MM.1S (cell line): ENCODE measurements at places on chromosomes 3 and 15.

DNA sequence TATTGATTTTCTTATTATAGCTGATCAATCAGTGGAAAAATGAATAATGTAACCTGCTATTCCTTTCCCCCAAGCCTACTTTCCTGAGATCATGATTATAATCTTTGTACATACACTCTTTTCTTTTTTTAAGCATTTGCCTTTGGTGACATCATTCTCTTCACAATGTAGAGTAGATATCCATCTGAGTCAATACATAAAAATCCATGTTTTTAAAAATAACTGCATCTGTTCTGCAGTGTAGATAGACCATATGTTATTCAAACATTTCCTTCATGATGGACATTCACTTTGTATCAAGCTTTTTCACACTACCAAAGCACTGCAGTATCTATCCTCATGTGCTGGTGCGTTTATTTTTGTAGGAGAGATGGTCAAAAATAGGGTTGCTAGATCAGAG lies 211.1 kb downstream of the PTPRG start:
- DNase-seq, result no peak

- DNase-seq, result no peak
Observed at GRCh38 chr15:75650908-75651809, 3.4 kb downstream of the SNX33 start.

GRCh38 chr3:66435989-66436388 lies 64.8 kb downstream of the LRIG1 start:
- no peak for DNase-seq

GRCh38 chr15:41394924-41395323 lies 7.4 kb downstream of the NDUFAF1 start:
- DNase-seq, result no peak

- DNase-seq, result no peak
Observed at GRCh38 chr15:55897560-55898336, 95.7 kb downstream of the NEDD4 start.

DNA sequence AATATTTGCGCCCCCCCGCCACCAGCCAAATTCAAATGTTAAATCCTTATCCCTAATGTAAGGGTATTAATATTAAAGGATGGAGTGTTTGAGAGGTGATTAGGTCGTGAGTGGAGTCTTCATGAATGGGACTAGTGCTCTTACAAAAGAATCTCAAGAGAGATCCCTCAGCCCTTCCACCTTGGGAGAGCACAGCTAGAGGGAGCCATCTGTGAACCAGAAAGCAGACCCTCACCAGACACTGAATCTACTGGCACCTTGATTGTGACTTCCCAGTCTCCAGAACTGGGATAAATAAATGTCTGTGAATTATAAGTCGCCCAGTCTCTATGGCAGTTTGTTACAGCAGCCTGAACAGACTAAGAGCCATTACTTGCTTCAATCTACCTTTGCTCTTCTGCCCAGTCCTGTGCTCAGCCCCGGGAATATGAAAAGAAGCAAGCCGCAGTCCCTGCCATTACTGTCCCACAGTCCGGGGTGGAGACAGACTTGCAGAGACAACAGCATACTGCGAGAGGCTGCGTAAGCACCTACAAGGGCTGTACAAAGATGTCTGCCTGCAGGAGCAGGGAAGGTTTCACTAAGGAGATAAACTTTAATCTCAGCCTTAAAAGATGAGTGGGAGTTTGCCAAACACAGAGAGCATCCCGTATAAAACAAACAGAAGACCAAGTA lies 110.7 kb upstream of the TMCO5A start:
- no peak for DNase-seq

DNA sequence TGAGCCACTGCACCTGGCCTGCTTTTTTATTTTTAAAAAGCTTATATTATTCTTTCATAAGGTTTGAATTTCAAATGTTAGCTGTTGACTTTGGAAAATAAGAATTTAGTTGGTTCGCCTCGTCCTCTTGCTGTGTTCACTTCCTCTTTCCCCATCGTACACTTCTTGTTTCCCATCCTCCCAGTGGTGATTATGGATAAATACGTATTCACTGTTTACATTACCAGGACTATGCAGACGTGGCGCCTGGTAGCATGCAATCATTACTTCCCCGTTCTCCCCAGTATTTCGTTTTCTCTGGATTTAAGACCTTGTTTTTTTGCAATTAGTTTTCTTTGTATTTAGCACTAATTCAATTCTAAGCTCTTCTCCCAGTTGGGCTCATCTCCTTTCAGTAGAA lies 70.1 kb downstream of the LMLN start:
- DNase-seq, result no peak

DNA sequence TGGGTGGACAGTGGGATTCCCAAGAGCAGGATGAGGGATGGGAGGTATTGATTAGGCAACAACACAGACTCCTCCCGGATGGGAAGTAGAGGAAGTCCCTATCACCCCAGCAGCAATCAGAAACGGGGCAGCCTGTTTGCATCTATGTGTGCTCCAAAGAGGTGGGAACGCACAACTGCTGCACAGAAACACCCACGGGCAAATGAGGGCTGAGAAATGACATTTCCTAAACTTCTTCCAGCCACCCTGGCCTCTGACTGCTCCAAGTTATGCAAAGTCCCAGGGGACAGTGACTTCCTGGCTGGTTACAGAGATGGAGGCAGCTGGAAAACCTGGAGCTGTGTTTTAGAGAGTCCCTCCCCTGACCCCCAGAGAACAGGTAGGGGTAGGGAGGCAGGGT lies 42.6 kb downstream of the HCN4 start:
- DNase-seq, result no peak

DNA sequence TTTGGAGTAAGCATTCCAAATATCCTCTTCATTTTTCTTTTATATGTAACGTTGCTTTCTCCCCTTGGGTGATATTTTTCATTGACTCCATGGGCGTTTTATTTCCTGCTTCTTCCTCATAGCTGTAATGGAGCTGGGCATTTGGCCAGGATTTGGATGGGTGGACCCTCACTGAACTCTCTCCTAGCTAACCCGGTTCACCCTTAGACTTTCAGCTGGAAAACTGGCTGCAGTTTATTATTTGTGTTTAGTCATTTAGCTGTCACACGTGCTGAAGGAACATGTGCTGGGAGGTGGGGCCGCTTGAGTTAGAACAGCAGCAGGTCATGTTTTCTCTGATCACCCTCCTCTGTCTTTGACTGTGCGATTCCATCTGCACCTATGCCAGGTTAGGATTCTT lies 407.6 kb downstream of the ZIC1 start:
- no peak for DNase-seq

DNA sequence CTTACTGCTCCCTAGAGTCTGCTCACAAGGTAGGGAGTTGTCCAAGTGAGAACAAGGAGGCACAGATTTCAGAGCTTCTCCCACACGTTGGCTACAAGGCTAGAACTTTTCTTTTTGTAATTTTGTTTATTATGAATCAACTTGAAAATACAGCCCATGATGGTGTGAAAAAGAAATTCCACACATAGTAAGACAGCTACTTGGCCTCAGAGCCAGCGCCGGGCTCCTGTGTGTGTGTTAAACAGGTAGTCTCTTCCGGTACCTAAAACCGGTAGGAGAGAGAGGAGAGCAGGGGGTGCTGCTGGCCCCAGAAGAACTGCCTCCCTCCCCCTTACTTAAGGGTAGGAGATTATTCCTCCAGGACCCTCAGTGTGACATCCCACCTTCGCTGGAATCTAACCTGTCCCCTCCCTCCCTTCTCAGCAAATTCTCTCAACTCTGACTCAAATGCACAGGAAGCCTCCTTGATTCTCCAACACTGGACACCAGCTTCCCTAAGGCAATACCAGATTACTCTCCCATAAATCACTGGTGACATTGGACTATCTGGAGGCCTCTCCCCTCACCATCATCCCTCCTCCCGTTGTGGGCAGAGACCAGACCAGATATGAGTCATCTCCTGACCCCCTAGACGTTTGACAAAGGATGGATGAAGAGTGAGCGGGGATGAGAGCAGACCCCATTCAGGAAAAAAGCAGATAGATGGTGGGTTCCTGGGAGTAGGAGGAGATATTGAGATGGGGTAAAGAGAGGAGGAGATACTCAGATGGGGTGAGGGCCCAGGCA lies 4.5 kb upstream of the IP6K1 start:
- DNase-seq, result no peak

- DNase-seq, result no peak
Observed at GRCh38 chr3:85570819-85571218, 612.0 kb downstream of the CADM2 start.

- DNase-seq, result no peak
Observed at GRCh38 chr3:32691847-32692246, 6.9 kb downstream of the CNOT10 start.

DNA sequence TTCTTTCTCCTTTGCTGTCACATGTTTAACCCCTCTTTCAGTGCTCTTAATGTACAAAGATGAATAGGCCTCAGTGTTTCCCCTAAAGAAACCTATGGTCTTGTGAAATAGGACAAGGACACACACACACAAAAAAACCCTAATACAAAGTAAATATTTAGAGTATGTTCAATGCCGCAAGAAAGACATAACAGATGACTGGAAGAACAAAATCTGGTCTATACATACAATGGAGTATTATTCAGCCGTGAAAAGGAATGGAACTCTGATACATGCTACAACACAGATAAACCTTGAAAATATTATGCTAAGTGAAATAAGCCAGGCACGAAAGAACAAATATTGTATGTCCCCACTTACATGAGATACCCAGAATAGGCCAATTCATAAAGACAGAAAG lies 123.1 kb downstream of the ADAM10 start:
- no peak for DNase-seq

GRCh38 chr3:194054016-194054415 lies 81.9 kb upstream of the HES1 start:
- no peak for DNase-seq

GRCh38 chr3:142213298-142213697 lies 12.1 kb downstream of the GK5 start:
- DNase-seq, result no peak

- DNase-seq, result no peak
Observed at GRCh38 chr3:131708241-131708640, 205.5 kb upstream of the MRPL3 start.

- peak; percentile 88 for DNase-seq
Observed at GRCh38 chr15:92845126-92845508, 55.0 kb upstream of the CHD2 start.

GRCh38 chr15:34311563-34311962 lies 26.0 kb downstream of the SLC12A6 start:
- DNase-seq, result no peak

DNA sequence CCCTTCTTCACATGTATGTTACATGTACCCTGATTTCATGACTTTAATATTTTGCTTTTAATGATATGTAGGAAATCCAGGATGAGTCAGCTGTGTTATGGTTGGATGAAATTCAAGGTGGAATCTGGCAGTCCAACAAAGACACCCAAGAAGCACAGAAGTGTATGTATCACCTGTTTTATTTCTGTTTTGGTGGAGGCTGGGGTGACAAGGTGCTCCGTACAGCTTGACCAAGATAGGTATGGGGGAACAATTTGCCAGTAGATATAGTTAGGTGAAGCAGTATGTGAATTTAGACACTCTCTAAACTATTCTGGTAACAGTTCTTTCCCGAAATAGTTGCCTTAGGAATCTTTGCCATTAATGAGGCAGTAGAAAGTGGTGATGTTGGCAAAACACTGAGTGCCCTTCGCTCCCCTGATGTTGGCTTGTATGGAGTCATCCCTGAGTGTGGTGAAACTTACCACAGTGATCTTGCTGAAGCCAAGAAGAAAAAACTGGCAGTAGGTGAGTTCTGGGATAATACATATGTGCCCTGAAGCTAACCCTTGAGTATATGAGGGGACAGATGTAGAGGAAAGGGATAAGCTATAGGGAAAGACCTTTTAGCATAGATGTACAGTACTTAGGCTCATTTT lies 63.7 kb upstream of the CRTC3 start:
- no peak for DNase-seq

DNA sequence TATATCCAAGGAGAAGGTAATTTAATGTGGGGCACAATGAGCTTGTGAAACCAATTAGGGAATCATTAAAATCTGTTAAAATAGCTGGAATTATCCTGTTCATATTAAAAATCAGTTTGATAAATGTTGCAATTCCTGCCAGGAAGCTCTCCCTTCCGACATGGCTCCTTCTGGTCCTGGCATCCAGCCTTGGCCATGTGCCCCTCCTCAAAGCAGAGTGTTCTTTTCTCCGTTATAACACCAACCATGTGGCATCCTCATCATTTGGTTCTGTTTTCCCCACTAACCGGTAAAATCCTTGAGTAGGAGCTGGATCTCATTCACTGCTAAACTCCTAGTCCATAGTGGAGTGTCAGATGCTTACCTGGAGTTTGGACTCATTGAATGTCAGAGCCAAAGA lies 127.2 kb downstream of the ARNT2 start:
- no peak for DNase-seq

- peak; percentile 54 for DNase-seq
Observed at GRCh38 chr3:154334973-154335420, 10.7 kb upstream of the DHX36 start.

DNA sequence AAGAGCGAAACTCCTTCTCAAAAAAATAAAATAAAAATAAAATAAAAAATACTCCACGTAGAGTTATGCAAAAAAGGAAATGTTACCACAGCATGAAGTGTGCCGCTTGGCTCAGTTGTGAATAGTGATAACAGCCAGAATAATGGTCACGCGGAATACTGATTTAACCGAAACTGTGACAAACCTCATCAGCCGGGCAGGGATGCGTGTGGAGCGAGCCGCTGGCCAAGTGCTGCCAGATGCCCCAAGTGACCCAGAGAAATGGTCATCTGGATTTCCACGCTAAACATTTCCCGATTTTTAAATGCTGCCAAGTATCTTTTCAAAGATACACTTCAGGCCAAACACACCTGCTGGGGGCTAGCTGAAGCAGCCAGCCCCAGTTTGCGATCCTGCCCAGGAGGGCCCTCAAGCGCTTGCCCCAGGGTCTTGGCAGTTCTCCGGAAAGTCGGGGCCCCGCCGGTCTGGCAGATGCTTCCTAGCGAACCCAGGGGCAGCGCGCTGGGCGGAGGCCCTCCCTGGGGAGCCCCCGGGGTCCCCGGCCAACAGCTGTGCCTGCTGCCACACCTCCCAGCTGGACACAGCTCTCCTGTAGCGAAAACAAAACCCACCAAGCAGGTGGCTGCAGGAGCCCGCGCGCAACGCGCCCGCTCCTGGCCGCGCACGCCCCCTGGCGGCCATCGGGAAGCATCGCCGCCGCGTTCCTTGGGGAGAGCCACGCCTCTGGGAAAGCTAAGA lies 35.1 kb downstream of the CMTM6 start:
- peak; percentile 69 for DNase-seq

- peak; percentile 65 for DNase-seq
Observed at GRCh38 chr3:153443961-153444360, 281.9 kb downstream of the RAP2B start.

GRCh38 chr3:192273697-192274010 lies 453.7 kb downstream of the FGF12 start:
- no peak for DNase-seq

DNA sequence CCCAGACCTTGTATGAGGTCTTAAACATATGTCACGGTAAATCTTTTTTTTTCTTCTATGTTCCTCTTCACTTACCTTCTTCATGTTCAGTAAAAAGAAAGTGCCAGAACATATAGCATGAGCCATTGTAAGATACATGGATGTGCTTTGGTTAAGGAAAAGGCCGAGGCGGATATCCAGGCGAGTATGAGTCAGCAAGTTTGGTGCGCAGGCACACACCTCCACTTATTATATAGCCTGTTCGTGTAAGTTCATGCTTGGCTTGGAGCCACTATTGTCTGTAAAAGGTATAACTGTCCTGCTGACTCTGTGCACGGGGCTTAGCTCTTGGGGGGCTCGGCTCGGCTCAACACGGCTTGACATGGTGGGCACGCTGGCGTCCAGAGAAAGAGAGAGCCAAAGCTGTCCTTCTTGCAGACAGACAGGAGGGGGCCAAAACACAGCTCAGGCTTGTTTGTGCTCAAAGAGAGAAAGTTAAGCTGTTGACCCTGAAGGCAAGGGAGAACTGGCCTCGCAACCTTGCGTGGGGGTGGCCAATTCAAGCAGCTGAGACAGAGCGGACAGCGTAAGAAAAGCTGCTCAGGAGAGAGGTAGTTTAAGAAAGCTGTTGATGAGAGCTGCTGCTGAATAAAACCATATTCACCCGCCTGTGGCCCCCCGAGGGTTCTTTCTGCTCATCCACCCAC lies 251.2 kb downstream of the SLC9A9 start:
- no peak for DNase-seq
